Renal pelvis (tissue), 12 donors: ENCODE measurements at places on chromosomes 4 and X.

GRCh38 chr4:110335399-110335798 lies 137.0 kb upstream of the ELOVL6 start:
- no peak for DNase-seq

GRCh38 chr4:16116493-16116990 lies 32.7 kb upstream of the PROM1 start:
- DNase-seq: no peak

GRCh38 chr4:122131562-122132157 lies 20.5 kb upstream of the BLTP1 start:
- DNase-seq: no peak

DNA sequence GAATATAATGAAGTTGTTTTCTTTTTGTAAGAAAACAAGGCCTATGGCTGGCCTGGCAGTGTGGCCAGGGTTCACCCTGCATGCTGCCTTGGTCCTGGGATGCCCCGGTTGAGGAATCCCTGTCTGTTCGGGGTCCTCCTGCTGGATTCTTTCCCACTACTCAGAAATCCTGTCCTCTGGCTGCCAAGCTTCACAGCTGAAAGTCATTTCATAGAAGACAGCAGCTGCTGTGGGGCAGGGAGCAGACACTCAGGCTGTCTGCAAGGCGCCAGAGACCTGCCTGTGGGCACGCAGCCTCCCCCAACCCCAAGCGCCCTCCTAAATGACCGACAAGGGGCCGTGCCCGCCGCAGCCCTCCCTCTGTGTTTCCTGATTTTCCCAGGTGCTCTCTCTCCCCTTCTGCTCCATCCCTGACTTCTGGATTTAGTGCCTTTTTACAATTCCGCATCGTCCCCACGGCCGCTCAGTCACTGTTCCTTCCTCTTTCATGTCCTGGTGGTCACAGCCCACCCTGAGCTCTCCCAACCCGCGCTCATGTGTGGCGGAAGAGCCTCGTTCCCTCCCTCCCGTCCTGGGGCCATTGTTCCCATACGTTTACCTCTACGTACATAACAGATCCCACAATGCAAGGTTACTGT lies 27.5 kb downstream of the ZFYVE28 start:
- no peak for DNase-seq
